ENCODE measurements at places on chromosomes 6 and 20.
A peak's percentile ranks its signal among the peaks of the same experiment; 100 is the strongest.

GRCh38 chr6:52420668-52421358 lies 671 bp downstream of the EFHC1 start:
- no peak for DNase-seq

- DNase-seq: no peak
These were observed 12.3 kb upstream of the CTNNBL1 start for GRCh38 chr20:37681384-37682112.

- no peak for DNase-seq
These were observed 280.5 kb upstream of the OPRM1 start for GRCh38 chr6:153758516-153758915.

DNA sequence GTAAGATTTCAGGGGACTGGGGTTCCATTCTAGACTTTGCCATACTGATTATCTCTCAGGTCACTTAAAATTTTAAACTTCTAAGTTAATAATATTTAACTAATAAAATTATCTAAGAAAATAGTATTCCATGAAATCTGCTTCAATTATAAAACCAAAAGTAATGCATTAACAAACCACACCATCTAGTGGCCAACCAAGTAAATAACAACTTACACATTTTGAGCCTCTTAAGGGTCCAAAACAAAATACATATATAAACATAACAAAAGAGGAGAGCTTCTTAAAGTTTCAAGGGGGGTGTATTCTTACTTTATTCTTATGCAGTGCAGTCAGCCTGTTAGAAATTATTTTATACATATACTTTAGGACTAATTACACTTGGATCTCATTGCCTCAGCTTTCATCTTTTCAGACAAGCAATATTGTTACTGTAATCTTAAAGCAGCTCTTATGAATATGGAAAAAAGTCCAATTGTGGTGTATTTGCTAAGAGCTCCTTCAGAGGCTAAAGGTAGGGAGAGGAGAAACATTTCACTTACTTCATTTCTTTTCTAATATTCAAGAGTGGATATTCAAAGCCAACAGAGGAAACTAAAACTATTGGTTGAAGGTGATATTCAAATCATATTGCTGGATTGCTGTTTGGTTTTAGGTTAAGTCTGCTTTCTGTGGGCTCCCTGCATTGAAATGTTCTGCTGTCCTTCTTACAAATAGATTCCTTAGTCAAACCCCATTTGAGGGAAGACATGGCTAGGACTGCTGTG lies 199.7 kb upstream of the SIM1 start:
- peak; percentile 5 for DNase-seq

DNA sequence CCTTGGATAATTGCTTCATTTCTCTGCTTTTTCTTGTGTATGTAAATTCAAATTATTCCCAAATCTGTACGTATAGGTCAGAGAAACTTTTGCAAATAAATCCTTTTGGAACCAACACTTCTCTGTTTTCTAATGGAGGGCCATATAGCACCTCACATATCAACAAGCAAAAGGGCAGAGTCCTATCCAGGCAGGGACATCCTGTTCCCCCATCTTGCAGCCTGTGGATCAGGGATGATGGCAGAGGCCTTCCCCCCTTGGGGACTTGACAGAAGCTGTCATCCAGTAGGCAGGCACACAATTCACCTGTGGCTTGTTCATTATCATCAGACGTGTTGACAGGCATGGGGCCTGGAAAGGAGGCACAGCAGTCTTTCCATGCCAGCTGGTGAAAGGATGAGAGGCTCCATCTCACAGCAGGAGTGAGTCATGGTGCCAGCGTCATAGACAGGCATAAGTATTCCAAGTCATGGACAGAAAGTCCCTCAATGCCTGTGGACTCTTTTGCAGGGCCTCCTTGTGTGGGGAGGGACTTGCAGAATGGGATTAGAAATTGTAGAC lies 31.8 kb upstream of the PLEKHG1 start:
- DNase-seq: no peak

- DNase-seq: no peak
These were observed 2.1 kb downstream of the ZC3H12D start for GRCh38 chr6:149482545-149483333.

DNA sequence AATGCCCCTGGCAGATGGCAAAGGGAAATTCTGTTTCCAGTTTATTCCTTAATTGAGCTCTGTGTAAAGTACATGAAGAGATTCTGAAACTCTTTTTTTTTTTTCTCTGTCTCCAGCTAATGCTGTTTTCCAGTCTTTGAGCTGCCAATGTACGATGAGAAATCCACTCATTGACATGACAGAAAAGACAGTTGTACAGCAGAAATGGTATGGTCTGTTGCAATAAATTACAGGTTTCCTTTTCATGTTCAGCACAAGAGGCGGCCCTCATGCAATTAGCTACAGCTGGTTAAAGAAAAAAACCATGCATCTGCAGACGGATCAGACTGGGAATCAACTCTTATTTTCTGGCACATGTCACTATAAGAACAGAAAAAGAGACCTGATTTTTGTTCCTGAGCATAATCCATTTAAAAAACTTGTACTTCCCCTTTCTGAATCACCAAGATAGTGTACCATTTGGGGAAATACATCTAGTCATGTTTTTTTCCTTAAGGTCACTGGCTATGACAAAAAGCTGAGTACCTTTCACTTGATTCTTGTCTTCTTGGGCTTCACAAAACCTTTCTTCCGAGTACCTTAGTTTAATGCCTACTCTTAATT lies 289.8 kb upstream of the PREP start:
- no peak for DNase-seq

DNA sequence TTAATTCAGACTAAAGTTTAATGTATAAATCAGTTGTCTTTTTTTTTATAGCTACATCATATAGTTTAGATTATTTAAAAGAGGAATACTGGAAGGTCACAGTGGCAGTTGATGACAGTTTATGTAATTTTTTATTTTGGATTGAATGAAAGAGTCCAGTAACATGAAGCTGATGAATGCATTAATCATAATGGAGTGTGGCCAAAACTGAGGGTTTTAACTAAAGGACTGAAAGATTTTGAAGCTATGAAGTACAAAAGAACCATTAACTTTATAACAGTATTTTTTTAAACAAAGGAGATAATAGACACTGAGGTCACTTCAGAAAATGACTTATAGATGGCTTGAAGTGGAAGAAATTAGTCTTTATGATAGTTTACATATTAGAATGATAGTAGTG lies 41.3 kb downstream of the TRMT11 start:
- DNase-seq: no peak

- peak; percentile 9 for DNase-seq
These were observed 376.1 kb downstream of the CENPW start for GRCh38 chr6:126716032-126716431.

DNA sequence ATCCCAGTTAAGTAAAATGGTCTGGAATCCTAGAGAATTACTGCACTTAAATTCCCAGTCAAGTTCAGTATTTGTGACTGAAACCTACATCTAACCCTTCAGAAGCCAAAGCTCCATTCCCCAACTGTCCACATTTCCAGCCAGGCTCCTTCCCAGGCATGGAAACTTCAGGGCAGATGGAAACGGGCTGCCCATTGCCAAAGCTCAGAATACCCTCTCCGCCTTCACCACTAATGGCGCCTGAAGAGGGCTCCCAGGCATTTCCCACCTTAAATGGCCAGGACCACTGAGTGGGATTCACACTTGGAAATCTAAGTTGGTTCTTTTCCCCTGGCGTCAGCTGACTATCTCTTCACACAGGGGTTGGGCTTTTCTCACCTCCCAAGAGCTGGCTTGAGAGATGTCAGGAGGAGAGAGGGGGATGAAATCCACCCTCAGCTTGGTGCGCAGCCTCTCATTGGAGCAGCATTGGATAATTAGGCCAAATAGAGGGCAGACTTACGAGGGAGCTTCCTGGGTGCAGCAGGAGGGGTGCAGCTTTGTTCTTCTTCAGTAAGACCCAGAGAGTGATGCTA lies 82.9 kb downstream of the ANKRD60 start:
- no peak for DNase-seq

Data from AG08396 (cell line).